SW 1271 (cell line): ENCODE measurements at places on chromosomes 5 and 9.
A peak's percentile ranks its signal among the peaks of the same experiment; 100 is the strongest.

- DNase-seq, result no peak
These were observed 959.3 kb downstream of the DNAH5 start for GRCh38 chr5:12985142-12985541.

DNA sequence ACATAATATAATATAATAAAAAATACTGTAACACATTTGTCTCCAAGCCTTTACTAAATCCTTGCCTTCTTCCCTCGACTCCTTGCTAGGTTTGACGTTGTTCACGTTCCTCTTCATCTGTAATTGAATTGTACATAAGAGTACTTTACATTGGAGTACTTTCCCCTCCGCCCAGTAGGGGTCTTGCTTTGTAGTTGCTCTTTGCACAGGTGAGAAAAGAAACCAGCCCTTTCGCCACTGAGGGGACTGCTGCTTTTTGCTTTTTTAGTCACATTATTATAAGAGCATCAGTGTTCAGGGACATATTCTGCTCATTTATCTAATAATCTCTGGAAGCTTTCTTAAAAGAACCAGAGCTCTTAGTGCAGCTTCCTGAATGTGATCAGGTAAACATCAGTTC, 115.0 kb downstream of the CETN3 start:
- DNase-seq, result no peak

GRCh38 chr5:107396351-107396690, 274.4 kb downstream of the EFNA5 start:
- no peak for DNase-seq

- no peak for DNase-seq
These were observed 36.6 kb upstream of the NR4A3 start for GRCh38 chr9:99785010-99785590.

GRCh38 chr5:31987985-31988710, 186.0 kb downstream of the GOLPH3 start:
- peak; percentile 72 for DNase-seq

GRCh38 chr5:39211773-39212172, 7.6 kb downstream of the FYB1 start:
- DNase-seq, result no peak

DNA sequence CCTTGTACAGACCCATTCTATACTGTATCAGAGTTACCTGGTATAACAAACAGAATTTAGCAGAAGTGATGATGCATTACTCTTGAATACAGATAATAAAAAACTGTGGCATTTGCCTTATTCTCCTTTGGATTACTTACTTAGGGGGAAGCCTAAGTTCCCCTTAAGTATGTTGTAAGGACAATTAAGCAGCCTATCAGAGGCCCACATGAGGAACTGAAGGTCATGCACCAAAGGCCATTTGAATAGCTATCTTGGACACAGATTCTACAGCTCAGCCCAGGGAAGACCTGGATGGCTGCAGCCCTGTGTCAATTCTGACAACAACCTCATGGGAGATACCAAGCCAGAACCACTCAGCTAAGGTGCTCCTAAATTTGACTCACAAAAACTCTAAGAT, 125.2 kb downstream of the RAPGEF6 start:
- no peak for DNase-seq

DNA sequence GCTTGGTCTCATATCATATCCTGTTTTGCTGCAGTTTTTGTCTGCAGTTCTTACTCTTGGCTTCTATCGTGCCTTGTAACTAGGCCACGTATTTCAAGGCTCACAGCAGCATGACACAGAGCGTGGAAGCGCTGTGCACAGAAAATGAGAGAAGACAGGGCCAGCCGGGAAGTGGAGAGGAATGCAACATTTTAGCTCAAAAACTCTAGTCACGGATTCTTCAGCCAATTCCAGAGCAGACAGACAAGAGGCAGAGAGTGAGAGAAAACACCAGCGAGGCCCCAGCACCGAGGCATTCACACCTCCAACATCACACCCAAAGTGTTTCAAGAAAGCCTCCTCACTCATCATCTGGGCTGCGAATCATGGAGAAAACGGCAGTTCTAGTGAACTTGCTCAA, 160.8 kb downstream of the DNAH5 start:
- DNase-seq, result no peak

DNA sequence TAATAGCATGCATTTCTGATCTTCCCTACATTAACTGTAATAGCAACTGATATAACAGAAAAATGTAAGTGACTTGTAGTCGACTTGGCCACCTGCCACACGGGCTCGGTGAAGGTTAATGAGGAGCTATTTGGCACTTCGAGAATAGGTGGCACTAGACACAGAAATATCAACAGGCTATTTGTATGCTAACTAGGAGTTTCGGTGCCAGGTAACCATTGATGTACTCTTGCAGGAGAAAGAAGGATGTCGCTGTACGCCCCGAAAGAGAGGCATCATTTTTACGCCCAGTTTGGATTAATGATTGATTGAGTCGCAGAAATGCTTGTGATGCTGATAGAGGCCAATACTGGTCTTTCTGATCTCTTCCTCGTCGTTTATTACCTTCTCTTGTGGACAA, 516 bp upstream of the DMRT2 start:
- DNase-seq, result no peak

DNA sequence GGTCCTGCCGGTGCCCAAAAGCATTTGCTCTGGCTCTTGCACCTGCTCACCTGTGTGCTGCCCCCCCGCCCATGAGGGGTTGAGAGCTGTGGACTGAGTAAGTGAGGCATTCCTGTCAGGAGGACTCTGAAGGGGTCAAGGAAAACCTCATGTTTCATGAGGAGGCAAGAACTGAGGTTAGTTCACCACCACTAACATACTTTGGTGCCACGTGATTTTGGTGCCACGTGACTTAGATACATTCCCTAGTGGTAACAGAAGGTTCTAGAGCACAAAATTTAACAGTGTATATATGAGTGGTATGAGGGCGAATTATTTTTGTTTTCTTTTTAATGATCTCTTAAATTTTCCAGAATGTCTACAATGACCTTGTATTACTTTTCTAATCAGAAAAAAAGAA, 6.3 kb upstream of the IL12B start:
- DNase-seq, result no peak

DNA sequence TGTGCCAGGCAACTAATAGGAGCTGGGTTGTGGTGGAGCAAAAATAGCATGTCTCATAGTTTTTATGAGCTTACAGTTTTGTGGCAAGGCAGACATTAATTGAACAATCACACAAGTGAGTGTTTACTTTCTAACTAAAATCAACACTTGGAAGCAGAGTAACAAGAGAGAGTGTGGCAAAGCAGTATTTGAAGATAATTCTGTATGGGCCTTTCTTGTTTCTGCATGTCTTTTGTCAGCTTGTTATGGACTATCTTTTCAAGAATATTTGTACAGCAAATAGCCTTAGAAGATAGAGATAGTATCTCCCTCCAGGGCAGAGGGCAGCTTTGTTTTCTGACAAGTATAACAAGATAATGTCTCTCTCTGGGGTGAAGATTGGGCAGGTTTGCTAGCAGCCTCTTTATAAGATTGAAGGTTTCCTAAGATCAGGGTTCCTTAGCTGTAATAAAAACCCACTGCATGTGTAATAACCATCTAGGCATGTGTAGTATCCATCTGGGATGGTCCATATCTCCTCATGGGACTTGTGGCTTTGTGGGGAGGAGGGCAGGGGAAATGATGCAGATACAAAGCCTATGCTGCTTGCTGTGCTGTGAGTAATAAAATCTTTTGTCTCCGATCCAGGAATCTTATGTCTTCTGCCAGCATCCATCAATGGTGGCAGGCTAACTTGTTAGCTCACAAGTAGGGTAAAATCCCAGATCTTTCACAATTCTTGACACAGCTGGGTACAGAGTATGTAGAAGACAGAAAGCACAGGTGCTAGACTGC, 479.9 kb downstream of the KDM4C start:
- no peak for DNase-seq
